Esophagus squamous epithelium (tissue), 5 donors: ENCODE measurements at places on chromosomes 3 and 15. TPM values are rescaled to one million over a fixed set of nuclear protein-coding genes. Genes with fewer than 3 reads are reported as not detected.

- DNase-seq, result no peak
Measured at GRCh38 chr3:78048698-78049097, 1008.8 kb downstream of the ROBO2 start.

DNA sequence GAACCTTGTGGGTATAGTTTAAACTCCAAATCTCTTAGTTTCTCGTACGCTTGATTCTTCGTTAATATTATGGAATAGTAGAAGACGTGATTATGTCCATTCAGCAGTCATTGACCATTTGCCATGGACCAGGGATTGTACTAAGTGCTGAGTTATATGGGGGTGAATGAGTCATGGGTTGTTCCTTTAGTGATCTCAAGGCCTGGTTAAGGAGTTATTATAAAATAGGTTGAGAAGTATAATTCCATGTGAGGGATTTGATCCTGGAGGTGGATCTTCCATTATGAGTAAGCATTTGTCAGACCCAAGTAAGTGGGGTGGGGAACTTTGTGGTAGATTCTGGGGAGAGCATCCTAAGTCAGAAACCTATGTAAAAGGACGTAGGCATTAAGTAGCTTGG is 15.4 kb downstream of the NR2C2 start:
- no peak for DNase-seq

DNA sequence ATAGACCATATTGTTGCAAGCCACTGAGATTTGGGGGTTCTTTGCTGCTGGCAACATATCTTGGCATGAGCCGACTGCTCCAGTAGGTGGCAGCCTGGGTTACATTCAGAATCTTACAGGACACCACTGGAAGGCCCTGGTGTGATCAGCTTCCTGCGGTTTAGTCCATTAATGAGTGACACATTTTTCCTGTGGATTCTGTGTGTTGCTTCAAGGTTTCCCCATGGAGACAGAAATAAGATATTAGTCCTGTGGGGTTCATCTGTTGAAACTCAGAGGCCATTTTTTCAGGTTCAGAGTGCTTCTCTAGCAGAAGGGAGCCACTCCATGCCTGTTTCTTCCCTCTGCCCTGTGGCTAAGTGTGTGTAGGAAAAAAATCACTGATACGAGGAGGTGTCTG is 116.2 kb downstream of the MFSD1 start:
- DNase-seq, result no peak

DNA sequence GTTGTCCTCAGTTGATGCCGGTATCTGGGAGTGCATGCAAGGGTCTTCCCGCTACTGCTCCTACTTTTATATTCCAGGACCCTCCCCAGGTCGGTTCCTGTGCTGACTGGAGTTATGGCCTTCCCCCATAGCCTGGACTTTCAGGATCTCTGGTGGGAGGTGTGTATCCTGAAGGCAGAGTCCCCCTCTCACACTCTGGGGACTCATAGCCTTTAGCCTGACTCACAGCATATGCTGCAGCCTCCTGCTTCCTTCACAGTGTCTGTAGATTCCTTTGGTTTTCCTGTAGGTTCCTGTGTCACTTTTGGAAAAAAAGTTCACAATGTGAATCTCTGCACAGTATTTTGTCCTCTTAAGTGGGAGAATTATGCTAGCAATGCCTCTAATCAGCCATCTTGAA is 180.6 kb upstream of the RBMS3 start:
- no peak for DNase-seq

DNA sequence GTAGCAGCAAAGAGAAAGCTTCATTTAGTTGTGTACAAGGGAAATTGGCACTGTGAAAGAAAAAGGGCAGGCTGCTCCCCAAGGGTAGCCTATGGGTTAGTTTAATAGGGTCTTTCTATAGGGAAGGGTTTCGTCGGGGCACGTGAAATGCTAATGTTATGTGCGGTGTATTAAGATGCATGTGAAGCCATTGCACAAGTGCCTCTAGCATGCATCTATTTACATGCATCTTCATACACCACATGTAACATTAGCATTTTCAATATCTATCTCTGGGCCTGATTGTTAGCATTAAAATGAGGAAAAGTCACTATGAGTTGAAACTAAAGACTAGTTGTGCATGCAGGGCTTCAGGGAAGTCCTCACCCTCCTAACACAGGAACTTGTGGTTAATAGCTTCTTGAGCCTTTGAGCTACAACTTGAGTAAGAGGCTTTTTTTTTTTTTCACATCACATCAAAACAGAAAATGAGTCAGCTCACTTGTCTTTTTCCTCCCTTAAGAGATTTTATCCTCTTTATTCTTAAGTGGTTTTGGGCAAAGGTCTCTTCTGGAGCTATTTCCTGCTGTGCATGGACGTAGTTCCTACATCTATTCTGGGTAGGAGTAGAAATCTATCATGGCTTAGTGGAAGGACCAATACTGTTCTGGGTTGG is 613.4 kb downstream of the ZPLD1 start:
- DNase-seq, result no peak

- no peak for DNase-seq
Measured at GRCh38 chr3:55630280-55630920, 143.3 kb upstream of the WNT5A start.

DNA sequence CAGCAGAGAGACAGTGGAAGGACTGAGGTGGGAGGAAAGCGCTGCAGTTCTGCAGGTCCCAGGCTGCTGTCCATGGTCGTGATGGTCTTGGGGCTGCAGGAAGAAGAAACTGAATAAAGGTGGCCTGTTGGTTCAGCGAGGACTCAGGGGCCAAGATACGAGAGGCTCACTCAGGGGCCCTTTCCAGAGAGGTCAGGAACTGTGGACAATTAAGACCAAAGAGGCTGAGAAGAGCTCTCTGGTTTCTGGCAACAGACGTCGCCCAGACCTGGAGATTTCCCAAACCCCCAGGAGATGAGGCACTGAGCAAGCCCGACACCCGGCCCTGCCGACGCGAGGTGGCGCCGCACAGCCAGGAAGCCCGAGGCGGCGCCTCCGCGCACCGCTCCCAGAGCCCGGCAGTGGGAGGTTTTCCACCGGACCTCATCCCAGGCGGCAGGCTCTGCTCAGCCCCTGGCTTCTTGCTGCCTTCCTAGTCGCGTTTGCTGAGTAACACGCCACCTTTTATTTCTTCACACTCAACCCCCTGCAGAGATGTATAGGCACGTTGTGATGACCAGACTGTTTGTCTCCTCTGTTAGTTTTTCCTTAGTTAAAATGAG is 56.4 kb upstream of the ARRDC4 start:
- no peak for DNase-seq

The GPR149 gene
- total RNA-seq, result not detected

The MB21D2 gene
- total RNA-seq, result 3.6 TPM
